COLO829 (cell line): ENCODE measurements at places on chromosomes 1 and 21.

DNA sequence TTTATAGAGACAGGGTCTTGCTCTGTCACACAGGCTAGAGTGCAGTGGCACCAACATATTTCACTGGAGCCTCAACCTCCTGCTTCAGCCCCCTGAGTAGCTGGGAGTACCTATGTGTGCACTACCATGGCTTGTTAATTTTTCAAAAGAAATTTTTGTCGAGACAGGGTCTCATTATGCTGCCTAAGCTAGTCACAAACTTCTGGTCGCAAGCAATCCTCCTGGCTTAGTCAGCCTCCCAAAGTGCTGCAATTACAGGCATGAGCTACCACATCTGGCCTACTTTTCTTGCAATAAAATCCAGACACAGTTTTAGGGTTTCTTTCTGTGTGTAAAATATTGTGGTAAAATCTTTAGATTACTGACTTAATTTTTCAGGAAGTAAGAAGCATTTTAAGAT lies 27.9 kb upstream of the NTPCR start:
- DNase-seq, result no peak

GRCh38 chr1:22860883-22861385 lies 111.7 kb downstream of the LACTBL1 start:
- no peak for DNase-seq

DNA sequence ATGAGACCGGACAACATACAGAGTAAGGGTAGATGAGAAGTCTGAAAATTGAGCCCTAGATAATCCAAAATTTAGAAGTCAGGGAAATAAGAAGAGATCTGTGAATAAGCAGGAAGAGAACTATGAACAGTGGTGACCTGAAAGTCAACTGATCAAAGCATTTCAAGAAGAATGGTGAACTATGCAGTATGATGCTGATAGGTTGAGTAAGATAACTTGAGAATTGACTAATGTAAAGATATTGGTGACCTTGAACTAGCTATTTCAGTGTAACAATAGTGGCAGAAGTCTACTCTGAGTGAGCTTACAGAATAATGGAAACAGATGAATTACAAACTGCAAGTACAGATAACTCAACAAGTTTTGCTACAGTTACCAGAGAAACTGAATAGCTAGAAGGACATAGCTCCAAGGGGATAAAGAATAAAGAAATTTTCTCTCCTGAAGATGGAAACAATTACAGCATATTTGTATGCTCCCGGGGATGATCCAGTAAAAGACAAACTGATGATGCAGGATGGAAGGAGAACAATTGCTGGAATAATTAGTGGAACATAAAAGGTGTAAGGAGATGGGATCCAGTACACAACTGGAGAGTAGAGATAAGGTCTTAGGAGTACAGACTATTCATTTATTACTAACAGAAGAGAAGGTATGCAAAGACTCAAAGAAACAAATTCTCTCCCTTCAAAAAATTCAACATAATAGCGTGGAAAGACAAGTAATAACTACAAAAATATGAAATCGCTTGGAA lies 10.9 kb downstream of the NRDC start:
- no peak for DNase-seq

DNA sequence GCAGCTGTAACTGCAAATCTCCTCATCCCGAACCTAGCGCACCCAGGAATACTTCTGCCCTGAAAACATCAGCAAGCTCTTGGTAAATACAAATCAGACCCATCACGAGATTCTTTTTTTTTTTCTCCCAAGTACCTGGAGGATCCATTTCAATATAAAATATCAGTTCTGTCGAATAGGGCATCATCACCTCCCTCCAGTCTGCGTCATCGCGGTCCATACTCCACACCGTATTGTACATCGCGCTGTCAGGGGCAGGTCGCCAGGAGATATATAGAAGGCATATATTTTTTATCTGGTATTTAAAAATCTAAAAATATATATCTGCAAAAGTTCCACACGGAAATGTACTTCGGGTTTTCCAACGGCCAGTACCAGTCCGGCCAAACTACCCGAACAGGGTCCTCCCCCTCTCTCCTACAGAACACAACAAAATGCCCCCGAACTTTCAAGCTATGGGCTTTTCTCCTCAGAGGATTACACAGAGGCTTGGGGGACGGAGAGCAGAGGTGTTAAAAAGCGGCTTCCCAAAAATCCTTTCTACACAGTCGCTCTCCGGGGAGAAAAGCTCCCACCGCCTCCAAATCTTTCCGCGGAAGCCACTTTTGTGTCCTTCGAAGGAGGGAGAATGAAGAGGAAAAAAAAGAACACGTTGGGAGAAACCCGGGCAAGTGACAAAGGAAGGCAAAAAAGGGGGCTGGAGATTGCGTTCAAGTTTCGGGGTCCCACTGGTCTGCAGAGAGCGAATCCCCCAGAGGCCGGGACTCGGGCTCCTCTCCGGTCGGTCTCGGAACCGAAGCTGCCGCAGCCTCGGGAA lies 509 bp downstream of the PIK3R3 start:
- DNase-seq, result no peak

GRCh38 chr21:15084668-15085067 lies 19.9 kb upstream of the NRIP1 start:
- peak; percentile 59 for DNase-seq

DNA sequence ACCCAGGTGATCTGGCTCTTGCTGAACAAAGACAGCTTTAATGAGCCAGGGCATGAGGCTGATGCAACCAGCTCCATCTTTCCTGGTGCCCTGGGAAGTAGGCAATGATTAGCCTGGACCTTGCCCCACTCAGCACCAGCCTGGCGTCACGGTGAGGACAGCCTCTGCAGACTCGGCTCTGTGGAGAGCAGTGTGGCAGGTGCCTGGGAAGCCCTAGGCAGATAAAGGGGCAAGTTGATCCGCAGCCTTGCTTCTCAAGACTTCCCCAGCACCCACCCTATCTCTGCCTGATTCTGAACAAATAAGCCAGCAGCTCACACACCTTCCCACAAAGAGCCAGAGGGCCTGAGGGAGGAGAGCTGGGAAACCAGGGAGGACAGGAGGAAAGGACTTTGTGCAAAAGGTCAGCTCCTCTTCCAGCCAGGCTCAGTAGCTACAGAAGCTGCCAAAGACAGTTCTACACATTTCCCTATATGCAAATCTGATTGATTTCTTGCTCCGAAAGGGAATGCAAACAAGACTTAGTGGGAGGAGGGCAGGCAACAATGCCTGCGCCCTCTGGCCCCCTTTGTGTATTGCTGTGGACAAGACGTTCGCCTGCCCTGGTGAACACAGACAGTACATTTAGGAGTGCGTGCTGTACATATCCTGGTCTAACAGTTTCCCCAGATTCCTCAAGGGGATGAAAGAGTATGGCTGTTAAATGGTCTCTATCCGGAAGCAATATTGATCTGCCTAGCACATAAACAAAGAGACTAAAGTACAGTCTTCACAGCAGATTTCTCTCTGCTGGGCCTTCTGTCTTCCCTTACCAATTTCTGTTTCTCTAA lies 63.8 kb downstream of the BCAR3 start:
- no peak for DNase-seq

- no peak for DNase-seq
Measured at GRCh38 chr21:45374826-45375455, 30.0 kb upstream of the COL18A1 start.

GRCh38 chr1:160471253-160471652 lies 51.8 kb downstream of the SLAMF6 start:
- no peak for DNase-seq

DNA sequence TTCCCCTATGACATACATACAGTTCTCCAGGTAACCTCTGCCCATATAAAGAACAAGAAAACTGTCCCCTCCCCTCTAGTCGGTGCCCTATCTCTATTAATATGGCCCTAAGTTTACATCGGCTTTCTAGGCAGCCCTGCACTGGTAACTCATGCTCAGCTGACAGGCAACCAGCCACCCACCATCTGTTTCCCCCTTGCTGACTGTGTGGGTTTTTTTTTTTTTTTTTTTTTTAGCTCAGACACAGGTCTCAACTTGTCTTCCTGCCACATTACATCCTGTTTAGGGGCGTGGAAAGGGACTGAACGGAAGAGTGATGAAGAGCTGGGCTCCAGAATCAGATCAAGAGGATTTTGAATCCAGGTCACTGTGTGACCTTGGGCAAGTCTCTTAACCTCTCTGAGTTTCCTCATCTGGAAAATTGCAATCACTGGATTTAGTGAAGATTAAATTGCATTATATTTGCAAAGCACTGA lies 14.0 kb downstream of the LAPTM5 start:
- DNase-seq, result no peak

DNA sequence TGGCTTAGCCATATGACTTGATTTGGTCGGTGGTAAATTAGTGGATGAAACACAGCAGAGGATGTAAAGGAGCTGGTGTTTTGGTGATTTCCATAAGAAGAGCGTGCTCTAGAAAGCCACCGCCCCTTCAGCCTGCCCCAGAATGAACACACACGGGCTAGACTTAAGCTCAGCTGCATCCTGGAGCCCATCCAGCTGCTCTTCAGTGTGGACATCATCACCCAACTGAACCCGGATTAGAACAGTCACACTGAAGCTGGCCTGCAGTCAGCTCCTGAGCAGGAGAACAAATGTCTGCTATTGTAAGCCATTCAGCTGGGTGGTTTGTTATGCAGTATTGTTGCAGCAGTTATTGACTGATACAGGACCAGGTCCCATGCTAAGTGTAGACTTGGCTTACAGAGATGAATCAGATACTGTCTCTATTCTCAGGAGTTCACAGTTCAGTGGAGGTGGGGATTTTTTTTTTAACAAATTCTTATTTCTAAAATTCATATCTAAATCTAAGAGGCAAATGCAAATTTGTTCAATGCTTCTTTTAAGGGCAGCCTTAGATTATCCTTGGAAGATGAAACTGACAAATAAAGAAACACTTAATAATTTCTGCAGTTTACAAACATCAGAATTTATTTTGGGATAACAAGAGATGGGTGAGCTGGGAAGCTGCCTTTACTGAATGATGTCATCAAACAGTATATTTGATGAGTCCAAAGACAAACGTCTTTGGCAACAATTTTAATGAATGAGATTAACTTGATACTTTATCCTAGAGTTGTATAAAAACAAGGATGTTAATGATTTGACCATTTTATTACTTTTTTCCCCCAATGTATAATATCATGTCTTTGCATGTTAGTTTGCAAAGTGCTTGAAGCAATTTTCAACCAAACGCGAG lies 251.2 kb downstream of the TRABD2B start:
- DNase-seq, result no peak

- no peak for DNase-seq
Measured at GRCh38 chr1:93275634-93276295, 69.9 kb upstream of the DR1 start.

DNA sequence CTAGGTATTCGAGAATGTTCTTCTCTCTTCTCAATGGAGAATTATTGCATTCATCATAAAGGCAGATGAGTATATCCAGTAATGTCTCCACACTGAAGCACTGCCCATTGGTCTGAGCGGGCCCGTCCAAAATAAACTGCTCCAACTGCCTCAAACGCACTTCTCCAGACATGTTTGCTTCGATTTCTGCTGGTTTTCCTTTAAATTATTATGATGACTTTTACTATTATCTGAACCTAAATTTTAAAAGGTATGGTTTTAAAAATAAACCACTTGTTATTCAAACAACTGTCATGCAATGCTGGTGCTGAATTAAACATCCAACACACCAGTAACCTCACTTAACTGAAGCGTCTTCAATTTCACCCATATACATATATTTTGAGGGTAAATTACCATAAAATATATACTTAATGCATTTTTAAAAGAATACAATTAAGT lies 1.3 kb downstream of the CDC42BPA start:
- DNase-seq, result peak; percentile 24

GRCh38 chr1:41351262-41352151 lies 9.7 kb upstream of the FOXO6 start:
- DNase-seq, result no peak

- peak; percentile 6 for DNase-seq
Measured at GRCh38 chr1:90763930-90764329, 46.8 kb upstream of the BARHL2 start.

DNA sequence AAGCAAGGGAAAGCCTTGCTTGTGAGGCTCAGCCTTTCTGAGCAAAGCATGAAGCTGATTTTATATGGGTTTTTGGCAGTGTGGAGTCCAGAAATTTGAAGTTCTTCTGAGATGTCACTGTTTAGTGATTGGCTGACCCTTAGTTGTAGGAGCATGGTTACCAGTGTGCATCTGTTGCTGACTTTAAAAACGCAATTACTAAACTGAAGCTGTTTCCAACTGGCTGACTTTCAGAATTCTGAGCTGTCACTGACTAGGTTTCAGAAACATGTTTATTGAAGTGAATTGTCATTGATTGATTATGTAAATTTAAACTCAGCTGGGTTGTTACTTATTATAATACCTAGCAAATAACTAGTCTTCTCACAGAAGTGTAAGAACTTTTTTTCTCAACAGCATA lies 89.4 kb downstream of the PDE4B start:
- no peak for DNase-seq

- no peak for DNase-seq
Measured at GRCh38 chr1:228212415-228212965, 4.6 kb downstream of the OBSCN start.

DNA sequence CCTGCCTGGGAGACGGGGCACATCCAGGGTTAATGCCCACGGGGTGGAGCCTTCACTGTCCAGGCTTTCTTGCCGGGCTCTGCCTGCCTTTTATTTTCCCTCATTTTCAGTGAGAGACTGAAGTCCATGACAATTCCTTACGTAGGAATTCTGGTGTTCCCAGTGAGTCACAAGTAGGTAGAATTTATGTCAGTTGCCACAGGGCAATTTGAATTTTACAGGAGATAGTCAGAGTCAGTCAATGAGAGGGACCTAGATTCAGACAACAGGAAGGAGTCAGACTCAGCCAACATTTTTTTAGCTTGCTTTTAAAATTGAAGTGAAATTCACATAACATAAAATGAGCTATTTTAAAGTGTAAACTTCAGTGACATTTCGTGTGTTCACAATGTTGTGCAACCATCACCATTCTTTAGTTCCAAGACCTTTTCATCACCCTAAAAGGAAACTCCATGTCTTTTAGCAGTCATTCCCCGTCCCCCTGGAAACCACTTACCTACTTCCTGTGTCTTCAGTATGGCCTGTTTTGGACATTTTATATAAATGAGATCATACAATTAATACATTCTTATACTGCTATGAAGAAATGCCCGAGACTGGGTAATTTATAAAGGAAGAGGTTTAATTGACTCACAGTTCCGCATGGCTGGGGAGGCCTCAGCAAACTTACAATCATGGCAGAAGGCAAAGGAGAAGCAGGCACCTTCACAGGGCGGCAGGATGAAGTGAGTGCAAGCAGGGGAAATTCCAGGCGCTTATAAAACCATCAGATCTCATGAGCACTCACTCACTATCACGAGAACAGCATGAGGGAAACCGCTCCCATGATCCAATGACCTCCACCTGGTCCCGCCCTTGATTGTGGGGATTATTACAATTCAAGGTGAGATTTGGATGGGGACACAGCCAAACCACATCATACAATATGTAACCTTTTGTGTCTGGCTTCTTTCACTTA lies 14.6 kb downstream of the AJAP1 start:
- DNase-seq, result no peak

DNA sequence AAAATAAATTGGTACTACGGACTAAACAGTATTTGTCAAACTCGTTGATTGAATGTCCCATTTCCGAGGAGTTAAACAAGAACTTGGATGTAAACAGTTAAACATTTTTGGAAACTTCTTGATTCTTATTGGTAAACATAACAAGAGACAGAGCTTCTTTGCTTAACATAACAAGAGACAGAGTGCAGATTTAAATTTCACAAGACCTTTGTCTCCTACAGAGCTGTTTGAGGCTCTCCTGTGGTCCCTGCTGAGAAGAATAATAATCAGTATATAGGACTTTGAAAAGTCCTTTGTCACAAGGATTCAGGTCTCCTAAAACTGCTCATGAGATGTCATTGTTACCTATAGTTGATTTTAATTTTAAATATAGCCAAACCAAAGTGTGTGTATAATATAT lies 170.6 kb upstream of the C21orf91 start:
- no peak for DNase-seq
